ENCODE measurements at places on chromosomes 2 and 18. TPM values are rescaled to one million over a fixed set of nuclear protein-coding genes. Genes with fewer than 3 reads are reported as not detected.

- no peak for DNase-seq
Observed at GRCh38 chr2:28232295-28232694, 160.4 kb upstream of the FOSL2 start.

DNA sequence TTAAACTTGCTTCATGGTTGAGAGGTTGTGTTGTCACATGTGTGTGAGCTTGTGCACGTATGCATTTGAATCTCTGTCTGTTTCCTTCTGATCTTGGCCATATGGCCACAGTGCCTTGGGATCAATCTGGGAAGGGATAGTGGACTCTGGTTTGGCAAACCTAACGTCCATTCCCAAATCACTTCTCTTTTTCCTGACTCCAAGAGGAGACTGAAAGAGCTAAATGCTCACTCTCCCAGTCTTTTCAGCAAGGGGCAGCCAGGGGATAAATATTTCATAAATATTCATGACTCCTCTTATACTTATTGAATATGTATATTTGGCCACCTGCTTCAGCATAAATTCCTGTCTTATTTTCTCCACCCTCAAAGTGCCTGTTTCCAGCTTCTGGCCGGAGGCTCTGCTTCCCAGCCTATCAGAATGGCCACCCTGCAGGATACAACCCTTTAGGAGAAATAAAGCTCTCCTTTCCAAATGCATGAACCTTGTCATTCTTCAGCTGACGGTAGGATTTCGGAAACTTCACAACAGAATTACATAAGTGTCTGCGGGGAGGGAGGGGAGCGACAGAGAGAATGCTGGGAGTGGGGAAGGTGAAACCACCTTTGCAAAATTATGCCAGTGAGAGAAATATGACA lies 112.2 kb upstream of the COPS8 start:
- DNase-seq: no peak

The UNC80 gene
- total RNA-seq: not detected

DNA sequence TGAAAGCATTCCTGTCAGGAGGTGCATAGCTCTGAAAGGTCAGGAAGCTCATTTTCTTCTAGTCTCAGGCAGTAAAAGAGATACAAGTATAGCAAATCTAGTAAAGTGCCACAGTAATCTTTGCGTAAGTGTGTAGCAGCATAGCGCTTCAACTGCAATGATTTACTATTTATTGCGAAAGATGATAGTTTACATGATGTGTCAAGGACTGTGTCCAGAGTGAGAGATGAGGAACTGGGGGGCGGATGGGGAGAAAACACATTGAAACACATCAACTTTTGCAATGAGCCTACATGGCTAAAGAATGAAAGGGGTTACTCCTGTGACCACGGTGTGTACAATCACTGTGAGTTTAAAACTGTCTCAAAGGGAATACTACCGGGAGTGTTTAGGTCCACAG lies 644.4 kb downstream of the GALR1 start:
- no peak for DNase-seq

DNA sequence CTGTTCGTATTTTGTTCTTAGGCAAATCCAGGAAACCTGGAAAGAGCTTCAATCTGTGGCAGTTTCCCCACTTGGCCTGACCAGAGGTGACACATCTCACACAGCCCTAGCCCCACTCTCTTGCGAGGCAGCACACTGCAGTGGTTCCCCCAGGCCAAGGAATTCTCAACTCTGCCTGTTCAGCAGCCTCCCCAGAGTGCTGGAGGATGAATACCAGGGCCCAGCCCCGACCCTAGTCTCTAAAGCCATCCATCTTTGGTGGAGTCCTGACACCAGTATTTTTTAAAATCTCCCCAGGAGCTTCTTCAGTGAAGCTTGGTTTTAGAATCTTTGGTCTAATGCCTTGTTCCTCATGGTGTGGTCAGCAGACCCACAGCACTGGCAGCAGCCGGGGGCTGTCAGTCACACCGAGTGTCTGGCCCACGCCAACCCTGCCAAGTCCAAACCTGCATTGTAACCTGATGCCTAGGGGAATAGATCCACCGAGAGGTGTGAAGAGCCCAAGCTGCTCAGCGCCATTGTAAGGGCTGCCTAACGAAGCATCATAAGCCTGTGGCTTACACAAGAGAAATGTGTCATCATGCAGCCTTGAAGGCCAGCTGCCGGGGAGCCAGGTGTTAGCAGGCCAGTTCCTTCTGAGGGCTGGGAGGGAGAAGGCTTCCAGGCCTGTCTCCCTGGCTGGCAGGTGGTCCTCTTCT lies 428.7 kb upstream of the ID2 start:
- DNase-seq: no peak

DNA sequence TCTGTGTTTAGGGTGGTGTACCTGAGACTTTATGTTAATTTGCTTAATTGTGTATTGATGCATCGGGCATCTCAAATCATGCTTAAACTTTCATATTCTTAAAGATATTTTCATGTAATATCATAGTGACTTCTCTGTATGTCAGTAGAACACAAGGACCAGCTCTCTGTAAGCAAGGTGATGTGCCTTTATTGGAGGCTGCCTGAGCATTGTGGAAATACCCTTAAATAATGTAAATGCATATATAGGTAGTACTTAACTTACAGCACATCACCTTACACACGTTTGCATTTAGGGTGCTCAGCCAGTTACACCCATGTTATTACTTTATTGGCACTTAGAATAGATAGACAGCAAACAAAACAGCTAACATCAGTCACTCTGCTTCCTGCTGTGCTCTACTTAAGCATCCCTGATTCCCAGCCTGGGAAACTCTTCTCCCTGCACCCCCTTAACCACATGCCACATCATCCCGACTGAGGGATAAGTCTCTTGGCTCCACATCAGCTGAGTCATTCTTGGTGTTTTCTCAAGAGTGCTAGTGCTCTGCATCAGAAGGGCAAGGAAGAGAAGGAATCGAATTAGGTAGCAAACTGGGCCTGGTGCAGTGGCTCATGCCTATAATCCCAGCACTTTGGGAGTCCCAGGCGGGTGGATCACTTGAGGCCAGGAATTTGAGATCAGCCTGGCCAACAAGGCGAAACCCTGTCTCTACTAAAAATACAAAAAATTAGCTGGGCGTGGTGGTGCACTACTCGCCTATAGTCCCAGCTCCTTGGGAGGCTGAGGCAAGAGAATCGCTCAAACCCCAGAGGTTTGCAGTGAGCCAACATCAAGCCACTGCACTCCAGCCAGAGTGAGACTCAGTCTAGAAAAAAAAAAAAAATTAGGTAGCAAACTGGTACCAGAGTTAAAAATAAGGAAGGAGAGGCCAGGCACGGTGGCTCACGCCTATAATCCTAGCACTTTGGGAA lies 108.7 kb downstream of the MAP3K20 start:
- DNase-seq: no peak

DNA sequence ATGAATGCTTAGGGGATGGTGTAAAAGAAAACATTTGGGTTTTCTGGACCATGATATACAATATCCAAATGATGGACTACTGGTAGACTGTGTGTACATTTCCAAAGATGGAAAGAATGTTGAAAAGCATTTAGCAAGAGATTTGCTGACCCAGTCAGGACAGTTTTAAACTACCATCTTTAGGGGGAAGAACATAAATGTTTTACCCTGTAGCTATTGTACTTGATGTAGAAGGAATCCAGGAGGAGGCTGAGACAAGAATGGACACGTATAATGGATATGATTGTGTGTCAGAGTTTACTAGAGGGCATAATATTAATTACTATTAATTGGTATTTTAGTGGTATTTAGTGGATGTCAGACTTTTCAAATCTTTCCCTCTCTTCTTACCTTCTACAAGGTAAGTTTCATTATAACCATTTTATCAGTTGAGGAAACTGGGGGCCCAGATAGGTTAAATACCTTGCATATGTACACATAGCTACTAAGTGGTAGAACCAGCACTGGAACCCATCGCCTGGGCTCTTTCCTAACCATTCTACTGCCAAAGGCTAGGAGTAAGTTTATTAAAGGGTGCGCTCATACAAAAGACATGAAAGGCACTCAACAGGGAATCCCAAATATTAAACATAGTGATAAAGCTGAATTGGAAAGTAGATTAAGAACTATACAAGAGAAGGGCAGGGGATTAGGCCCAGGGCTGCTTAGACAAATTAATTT lies 8.9 kb downstream of the TACR1 start:
- DNase-seq: no peak

- DNase-seq: no peak
Observed at GRCh38 chr2:15279201-15279876, 281.8 kb downstream of the NBAS start.

Measured in activated CD4-positive, alpha-beta T cell treated with anti-CD3 and anti-CD28 coated beads for 36 hours (primary cell).